ENCODE measurements at places on chromosomes 11 and 22.

- DNase-seq, result no peak
Observed at GRCh38 chr11:70810133-70810532, 411.8 kb downstream of the CTTN start.

DNA sequence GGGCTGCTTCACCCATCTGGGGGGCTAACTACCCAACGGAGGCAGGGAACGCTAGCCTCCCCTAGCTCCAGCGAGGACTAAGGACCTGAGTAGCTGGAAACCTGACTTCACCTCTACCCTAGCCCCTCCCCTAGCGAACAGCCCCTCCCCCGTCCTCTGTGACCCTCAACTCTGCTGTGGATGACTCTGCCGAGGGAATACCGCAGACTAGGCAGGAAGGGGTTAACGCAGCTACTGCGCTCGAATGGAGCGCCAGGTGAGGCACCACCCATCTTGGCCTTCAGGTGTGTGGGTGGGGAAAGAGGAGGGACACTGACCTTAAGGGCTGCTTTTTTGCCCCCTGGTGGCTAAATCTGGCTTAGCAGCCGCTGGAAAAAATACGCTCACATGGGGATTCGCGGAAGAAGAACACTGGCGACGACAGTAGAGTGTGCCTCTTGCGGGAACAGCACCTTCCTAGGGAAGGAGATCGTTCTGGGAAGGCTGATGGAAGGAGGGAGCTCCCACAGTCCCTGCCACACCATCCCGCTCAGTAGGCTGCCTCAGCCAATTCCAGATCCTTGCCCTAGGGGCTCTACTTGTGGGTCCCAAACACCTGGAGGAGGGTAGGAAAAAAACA, 4.5 kb upstream of the BCL9L start:
- no peak for DNase-seq

DNA sequence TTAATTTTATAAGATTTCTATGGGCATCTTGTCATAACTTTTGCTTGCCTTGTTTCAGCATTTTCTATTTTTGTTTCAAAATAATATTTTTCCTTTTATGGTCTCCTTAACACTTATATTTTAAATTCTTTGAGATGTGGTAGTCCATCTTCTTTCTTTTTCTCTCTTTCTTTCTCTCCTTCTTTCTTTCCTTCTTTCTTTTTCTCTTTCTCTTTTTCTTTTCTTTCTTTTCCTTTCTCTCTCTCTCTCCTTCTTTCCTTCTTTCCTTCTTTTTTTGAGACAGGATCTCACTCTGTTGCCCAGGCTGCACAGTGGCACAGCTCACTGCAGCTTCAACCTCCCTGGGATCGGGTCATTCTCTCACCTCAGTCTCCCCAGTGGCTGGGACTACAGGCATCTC, 36.1 kb upstream of the OR10G7 start:
- DNase-seq, result no peak

DNA sequence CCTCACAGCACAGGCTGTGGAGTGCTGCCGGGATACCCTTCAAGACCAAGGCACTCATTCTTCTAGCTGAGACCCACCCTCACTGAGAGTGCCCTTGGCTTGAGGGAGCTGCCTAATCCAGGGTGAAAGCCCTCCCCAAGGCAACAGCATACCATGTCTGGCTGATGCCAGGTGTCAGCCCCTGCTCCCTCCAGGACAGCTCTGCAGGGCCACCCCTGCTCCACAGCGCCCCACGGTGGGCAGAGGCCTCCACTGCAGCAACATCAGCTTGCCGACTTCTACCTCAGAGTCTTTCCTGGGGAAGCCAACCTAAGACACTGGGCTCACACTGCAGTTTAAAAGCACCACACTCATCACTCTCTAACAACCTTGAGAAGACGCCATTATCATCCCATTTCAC, 29.0 kb downstream of the TTLL1 start:
- no peak for DNase-seq

- DNase-seq, result no peak
Observed at GRCh38 chr11:130487924-130488815, 39.7 kb downstream of the ADAMTS15 start.

DNA sequence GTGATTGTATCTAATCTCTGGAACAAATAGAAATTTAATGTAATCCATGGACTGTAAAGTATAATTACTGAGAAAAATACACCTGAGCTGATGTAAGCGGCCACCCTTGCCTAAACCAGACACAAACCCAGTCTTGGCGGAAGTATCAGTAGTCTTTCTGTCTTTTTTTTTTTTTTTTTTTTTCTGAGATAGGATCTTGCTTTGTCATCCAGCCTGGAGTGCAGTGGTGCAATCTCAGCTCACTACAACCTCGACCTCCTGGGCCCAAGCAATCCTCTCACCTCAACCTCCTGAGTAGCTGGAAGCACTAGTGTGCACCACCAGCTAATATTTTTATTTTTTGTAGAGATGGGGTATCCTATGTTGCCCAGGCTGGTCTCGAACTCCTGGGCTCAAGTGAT, 5.5 kb upstream of the CXCR5 start:
- no peak for DNase-seq

DNA sequence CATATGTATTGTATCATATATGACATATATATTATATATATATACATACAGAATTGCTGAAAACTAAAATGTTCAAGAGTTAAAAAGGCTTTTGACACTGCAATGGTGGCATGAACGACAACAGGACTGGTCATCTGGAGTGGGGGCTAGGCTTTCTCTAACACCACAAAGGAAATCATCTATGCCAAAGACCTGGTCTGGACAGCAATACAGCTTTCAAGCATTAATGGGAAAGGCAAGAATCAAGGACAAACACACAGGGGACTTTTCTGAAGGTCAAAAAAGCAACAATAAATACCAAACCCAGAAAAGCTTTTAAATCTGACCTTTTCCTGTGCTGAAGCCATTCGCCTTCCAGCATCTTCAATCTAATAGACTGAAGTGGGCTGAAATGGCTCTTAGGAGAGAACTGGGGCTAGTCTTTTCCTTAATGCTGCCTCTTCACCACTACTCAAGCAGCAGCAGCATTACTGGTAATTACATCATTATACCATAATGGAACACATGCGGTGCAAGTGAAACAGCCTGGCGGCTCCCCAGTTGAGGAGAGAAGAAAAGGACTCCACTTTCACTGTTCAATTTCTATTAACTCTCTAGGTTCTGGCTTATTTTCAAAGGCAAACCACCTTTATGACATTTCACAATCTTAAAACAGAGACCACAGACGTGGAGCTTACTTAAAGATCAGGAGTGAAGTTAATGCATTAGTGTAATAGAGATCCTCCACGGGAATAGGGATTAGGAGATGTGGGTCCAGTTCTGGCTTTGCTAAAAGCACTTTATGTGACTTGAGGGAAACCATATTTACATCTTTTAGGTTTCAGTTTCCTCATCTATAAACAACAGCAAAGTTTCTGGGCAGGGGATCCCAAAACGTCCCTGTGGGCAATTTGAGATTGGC, 63.0 kb downstream of the GAB2 start:
- DNase-seq, result no peak

DNA sequence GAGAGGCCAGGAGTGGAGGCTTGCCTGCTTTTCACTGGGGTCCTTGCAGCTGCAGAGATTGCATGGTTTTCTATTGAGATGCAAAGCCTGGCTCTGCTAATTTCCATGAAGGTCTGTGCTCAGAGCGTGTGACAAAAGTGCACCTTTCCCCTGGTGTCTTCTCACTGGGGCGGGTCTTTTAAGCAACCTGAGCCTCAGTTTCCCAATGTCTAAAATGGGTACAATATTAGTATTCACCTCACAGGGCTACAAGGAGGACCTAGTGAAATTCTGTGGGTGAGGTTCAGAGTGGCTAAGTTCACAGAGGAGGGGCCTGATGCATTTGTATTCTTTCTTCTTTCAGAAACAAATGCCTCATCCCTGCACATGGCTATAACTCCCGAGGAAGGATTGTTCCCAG, 20.3 kb downstream of the PPM1F start:
- no peak for DNase-seq

DNA sequence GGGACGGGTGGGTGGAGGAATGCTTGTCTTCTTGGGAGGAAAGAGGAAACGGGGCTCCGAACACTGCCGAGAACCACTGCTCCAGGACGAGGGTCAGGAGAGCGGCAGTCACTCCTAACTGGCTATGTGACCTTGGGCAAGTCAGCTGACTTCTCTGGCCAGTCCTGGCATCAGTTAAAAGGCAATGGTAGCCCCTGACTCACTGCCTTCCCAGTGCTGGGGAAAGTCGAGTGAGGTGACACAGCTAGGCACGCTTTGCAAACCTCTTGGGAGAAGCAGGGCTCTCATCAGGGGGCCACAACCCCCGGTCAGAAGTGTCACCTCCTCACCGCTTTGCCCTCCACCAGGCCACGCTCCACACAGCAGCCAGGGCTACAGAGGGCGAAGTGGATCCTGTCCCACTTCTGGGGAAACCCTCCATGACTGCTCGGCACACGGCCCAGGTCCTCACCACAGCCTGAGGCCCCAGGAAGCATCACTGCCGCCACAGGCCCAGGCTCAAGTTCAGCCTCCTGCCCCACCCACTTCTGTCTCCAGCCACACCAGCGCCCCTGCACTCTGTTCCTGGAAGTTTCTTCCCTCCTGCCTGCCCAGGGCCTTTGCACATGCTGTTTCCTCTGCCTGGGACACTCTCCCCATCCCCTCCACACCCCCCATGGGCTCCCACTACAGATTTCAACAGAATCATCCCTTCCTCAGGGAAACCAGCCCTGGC, 16.3 kb downstream of the IL2RB start:
- DNase-seq, result no peak

- no peak for DNase-seq
Observed at GRCh38 chr11:112615891-112616290, 345.3 kb upstream of the NCAM1 start.

GRCh38 chr11:126892756-126893155, 107.8 kb downstream of the KIRREL3 start:
- DNase-seq, result no peak

GRCh38 chr11:62921573-62922188, 518 bp upstream of the CHRM1 start:
- DNase-seq, result no peak

- DNase-seq, result no peak
Observed at GRCh38 chr11:63227521-63228107, 15.8 kb downstream of the SLC22A25 start.

DNA sequence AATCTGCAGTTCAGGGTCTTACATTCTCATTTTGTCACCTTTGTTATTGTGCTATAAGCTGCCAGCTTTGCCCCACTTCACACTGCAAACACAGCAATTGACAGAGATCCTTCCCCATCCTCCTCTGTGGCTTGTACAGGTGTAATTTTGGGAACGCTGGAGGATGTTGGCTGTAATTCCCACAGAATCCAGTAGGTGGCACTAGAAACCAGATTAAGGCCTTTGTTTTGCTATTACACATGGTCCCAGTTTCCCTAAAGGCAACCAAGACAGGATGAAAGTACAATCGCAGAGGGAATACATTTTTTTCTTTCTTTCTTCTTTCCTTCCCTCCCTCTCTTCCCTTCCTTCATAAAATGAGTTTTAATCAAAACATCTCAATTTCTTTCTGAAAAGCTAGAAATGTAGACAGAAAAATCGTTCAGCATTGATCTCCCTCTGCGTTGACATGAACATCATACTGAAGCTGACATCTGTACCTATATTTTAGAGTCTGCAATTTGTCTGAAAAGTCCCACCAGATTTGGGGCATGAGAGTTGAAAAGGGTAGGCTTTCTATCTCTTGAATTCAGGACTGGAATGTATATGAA, 21.3 kb upstream of the NELL1 start:
- DNase-seq, result peak; percentile 18

GRCh38 chr11:35210876-35211546, 72.0 kb downstream of the CD44 start:
- DNase-seq, result no peak

DNA sequence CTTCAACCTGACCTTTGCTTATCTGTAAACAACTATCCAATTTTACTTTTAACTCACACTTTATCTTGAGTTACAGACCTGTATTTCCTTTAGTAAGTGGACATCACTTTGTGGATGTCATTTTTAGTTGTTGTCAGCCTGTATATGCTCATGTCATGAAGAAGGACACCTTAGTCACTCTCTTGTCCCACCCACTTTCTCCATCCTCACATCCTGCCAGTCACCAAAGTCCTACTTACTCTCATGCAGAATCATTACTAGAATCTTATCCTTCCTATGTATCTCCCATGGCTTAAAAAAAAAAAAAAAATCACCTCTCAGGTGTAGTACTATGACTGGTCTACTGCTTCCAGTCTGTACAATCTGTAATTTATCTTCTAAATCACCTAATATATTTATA, 43.3 kb downstream of the SESN3 start:
- no peak for DNase-seq

- DNase-seq, result no peak
Observed at GRCh38 chr22:42229455-42230149, 40.9 kb downstream of the TCF20 start.

- DNase-seq, result no peak
Observed at GRCh38 chr11:2791521-2792380, 92.0 kb upstream of the KCNQ1OT1 start.

DNA sequence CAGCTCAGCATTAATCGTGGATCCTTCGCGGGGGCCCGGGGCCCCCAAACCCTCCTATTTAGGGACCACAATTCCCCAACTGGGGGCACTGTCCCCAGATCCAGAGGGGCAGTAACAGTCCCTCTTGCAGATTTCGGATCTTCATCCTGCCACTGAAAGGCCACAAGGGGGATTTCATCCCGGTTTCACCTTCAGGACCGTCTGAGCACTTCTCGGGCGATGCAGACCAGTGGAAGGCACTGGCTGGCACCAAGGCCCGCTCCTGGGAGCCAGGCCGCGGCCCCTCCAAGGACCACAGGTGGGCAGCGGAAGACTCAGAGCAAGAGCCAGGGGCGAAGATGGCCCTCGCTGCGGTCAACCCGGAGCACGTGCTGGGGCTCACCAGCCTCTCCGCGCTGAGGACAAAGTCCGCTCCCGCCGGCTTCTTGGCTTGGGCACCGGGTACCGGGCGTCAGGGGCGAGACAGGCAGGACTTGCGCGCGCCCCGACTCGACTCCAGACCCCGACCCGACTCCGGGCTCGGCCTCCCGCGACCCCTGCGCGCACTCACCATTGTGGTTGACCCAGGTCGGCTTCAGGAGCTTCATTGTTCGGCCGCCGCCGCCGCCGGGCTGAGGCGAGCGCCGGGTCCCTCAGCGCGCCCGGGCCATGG, 517 bp downstream of the HIRA start:
- DNase-seq, result no peak

- no peak for DNase-seq
Observed at GRCh38 chr22:17569971-17570511, 6.7 kb downstream of the SLC25A18 start.

GRCh38 chr11:110447343-110447742, 17.6 kb downstream of the FDX1 start:
- no peak for DNase-seq

- no peak for DNase-seq
Observed at GRCh38 chr11:43922295-43922648, 20.2 kb upstream of the C11orf96 start.

- DNase-seq, result no peak
Observed at GRCh38 chr11:123410218-123410549, 19.9 kb upstream of the GRAMD1B start.

DNA sequence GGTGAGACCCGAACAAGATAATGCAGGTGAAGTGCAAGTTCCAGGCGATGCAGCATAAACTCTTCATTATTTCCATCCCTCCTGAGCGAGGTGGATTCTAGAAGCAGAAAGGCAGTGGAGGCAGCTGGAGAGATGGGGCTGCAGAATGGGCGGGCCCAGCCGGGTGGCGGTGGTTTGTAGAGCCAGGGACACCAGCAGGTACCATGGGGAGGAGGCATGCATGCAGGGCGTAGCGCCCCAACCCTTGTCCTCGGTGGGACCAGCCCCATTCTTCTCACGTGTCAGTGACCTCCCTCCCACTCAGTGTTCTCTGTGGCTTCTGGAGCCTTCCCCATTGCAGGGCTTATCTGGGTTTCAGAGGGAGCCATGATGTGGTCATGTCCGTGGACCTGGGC, 38.0 kb downstream of the MPPED1 start:
- DNase-seq, result no peak

- peak; percentile 22 for DNase-seq
Observed at GRCh38 chr11:44036811-44037657, 10.7 kb upstream of the ACCSL start.

Measured in glomerular endothelial cell (primary cell).